Myocyte (in vitro differentiated cells): ENCODE measurements at places on chromosomes 1 and 21.

- DNase-seq = no peak
Observed at GRCh38 chr1:57839526-57839925, 415.7 kb upstream of the DAB1 start.

DNA sequence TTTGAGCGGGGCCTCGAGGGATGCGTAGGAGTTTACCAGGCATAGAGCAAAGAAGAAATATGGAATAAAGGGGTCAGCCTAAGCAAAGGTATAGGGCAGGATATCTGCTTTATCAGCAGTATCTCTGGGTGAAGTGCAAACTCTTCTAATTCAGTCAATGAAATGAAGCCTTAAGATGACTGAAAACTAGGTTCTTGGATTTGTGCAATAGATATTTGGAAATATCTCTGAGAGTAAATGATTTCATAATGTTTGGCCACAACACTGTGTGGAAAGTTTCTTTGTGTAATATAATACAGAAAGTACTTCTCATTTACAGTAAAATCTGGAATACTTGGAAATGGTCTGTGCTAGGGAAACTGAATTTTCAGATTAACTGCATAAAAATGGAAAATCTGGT is 26.1 kb downstream of the KCNJ15 start:
- DNase-seq = no peak

GRCh38 chr1:211742272-211742671 is 66.9 kb upstream of the NEK2 start:
- DNase-seq = no peak

DNA sequence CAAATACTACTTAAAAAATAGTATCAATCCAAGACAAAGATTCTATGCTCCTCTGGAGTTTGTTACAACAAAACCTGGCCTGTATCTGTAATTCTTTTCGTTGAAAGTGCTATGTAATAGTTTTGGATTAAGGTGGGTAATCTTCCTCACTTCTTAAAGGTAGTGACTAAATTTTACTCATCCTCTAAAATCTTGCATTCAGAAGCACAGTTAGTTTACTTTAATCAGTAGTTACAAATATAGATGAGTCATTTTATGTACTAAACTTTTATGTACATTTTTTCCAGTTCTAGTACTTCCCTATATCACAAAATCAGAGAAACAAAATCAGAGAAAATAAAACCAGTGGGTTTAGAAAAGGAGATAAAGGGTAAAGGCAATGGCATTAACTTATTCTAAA is 51.3 kb downstream of the ZNHIT6 start:
- DNase-seq = no peak

DNA sequence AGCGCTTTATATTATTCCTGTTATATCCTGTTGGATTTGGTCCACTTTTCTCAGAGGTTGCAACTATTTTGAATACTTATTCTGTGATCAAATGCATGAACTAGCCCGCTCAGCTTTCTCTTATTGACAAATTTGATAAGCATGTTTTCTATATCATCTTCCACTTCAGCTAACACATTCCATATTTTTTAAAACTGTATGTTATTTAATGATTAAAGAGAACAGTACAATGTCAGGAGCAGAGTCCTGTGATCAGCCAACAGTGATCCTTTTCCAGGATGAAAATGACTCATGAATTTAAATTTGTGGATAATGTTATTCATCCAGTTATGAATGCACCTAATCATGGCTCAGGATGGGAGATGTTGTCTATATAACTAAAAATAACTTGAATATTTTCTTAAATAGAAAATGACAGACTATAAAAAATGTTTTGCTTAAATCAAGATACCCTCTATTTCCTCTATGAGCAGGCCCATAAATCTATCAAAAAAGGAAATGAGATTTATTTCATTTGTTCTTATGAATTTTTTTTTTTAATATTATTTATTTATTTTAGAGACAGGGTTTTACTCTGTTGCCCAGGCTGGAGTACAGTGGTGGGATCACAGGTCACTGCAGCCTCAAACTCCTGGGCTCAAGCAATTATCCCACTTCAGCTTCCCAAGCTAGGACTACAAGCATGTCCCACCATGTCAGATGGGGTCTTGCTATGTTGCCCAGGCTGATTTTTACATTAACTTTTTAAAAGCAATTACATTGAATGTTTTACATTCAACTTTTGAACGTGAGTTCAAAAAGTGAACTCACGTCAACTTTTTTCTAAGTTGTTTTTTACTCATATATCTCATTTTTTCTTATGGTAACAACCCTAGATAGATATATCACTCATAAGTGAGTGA is 12.5 kb downstream of the BPNT1 start:
- peak; percentile 9 for DNase-seq

- DNase-seq = no peak
Observed at GRCh38 chr1:162846256-162847212, 14.4 kb downstream of the CCDC190 start.

- DNase-seq = no peak
Observed at GRCh38 chr1:88813471-88813870, 77.9 kb downstream of the GTF2B start.

DNA sequence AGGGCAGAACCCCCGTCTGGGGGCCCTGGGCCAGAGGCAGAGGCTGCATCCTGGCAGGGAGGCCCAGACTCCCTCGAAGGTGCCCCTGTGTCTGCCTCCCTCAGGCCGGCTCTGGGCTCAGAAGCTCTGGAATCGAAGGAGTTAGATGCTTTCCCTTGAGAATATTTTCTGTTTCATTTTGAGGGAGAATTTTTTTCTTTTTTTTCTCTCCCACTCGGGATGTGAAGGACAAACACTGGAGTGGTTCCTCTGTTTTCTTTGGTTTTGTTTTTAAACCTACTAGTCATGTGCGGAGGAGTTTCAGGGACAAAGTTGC is 44.7 kb downstream of the PRDM16 start:
- no peak for DNase-seq

DNA sequence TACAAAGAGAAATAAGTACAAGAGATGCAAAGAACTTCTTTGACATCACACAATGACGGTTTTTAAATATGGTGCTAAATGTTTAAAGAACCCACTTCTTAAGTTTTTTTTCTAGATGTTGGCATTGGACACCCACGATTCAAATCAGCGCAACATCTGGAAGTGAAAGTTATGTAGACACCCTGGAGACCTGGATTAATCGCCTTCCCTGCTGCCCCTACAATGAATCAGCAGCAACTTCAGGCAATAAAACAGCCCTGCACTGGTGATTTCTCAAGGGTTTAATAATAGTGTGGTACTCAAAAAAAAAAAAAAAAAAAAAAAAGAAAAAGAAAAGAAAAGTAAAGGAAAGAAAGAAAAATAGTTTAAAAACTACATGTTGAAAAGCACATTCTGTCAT is 248.3 kb downstream of the NUF2 start:
- DNase-seq = peak; percentile 3

DNA sequence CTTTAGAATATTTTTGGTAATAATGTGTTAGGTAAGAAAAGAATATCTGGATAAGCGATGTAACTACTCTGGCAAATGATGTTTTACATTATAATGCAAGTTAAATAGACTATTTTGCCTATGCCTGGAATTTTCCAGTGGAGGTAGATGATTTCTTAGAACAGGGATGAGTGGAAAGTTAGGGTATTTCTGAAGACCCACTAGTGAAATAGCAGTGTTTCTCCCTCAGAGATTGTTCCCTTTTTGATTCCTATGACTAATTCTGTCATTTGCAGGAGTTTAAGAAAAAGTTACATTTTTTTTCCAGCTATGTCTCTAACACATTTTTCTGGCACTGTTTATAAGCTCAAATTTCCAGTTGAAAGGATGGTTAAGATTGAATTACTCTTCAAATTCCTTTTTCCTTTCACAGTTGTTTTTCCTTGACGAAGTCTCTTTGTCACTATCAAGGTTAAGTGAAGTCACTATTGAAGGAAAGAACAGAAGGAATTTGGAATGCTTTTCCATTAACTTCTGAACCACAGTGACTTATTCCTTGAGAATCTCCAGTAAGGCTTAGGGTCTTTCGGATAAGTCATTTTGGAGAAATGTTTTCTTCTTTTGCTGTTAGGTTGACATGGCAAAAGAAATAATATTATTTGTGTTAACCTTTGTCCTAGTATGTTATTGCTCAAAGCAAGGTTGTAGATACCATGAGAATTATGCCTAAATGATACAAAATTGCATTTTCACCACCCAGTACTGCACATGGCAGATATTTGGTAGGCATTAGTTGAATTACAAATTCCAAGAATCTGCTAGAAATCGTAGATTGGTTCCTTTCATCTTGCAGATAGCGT is 42.9 kb upstream of the ZNF326 start:
- DNase-seq = peak; percentile 60

GRCh38 chr1:29236712-29237128 is 398 bp downstream of the PTPRU start:
- peak; percentile 38 for DNase-seq

DNA sequence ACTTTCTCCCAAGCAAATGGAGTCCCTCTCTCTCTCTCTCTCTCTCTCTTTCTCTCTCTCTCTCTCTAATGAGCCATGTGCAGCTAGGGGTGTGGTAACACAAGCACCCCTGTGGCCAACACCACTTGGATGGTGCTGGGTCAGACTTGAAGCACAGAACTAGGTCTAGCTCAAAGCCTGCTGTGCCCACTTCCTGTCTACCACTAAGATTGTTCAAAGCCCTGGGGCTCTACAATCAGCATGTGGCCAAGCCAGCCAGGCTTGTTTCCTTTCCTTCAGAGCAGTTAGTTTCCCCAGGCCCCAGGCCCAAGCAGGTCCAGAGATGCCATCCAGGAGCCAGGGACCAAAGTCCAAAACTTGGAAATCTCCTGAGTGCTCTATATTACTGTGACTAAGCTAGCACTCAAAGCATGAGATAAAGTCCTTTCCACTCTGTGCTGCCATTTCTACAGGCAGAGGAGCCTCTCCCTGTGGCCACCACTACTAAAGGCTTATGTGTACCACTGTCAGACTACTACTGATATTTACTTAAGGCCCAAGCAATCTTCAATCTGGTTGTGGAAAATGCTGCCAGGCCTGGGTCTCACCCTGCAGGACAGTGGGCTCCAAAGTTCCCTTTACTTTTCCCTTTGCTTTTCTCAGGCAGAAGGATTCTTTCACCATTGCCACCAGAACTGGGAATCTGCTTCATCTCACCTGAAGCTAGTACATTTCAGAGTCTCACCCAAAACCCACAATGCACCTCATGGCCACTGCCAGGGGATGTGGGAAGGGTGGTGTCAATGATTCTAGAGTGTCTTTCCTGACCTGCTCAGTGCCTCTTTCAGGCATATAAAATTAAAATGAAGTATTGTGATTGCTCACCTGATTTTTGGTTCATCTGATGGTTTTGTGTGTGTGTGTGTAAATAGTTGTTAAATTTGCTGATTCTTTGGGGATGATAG is 999.5 kb downstream of the NCAM2 start:
- DNase-seq = no peak

DNA sequence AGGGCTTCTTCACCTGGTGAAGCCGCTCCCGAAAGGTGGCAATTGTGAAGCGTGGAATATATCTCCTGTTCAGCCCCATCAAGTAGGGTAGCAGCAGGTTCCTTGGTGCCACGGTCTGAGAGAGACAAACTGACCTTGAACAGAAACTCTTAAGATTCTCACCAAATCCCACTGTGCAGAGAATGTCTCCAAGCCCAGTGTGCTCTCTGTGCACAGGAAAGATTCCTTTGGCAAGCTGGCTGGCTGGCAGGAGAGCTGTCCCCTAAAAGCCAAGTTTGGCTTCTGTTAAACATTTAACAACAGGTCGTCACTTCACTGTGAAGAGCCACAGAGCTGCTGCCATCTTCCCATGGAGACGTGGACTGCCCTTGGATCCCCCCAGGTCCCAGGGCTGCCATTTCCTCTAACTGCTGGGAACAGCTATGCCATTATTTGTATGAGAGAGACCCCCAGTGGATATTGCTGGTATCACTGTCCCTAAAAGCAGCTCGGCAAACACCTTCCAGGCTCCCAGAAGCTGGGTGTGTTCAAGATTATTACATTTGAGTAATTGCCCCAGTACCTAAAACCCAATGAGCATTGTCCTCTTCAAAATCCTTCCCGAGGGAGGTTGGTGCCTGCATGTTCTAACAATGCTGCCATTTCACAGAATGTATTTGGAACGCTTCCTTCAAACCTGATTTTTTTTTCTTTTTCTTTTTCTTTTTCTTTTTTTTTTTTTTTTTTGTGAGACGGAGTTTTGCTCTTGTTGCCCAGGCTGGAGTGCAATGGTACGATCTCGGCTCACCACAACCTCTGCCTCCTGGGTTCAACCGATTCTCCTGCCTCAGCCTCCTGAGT is 71.8 kb downstream of the CD58 start:
- DNase-seq = peak; percentile 83

DNA sequence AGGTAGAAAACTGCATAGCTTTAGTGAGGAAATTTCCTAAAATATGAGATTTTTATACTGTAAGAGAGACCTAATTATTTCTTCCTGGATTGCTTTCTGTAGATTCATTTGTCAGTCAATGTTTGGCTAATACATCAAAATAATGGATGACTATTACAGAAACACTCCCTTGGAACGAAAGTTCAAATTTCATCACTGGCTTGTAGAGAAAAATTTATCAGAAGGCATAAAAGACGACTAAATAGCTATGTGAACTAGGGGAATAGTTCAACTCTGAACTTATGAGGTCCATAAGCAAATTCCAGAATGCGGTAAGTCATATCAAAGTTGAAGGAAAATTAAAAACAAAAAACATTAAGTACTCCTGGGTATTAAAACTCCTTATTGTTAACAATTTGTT is 36.0 kb downstream of the WNT2B start:
- peak; percentile 10 for DNase-seq

GRCh38 chr1:19054216-19054615 is 97.7 kb upstream of the IFFO2 start:
- no peak for DNase-seq

DNA sequence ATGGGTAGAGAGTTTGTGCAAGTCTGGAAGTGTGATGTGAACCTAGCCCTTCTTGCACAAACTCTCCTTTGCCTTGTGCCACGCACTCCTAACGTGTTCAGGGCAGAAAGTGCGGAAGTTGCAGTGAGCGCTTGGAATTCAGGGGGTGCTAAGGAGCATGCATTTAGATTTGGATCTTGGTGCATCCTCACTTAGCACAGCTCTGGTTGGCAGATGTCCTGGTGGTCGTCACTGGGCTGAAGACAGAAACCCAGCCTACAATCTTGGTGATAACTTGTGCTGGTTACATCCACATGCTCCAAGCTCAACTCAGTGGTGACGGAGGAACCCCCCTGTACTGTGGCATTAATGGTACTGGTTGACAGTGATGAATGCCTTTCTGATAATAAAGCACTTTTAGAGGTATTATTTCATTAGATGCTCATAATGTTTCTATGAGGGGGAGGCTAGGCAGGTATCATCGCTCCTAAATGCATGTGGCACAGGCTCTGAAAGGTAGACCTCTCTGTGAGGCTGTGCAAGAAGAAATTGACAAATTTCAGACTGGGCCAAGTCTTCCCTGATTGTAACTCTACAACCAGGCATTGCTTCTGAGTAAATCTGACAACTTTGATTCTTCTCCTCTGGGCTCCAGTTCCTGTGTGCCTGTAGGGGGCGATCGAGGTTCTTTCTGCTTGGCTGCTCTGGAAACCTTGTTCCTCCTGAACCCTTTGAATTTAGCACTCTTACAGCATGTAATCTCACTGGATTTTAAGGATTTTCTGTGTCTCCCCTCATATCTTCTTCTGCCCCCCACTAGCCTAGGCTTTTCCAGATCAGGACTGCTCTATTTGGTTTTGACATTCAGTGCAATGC is 40.6 kb downstream of the MAPKAPK2 start:
- DNase-seq = no peak

- no peak for DNase-seq
Observed at GRCh38 chr1:162886705-162887104, 25.7 kb upstream of the CCDC190 start.

- DNase-seq = no peak
Observed at GRCh38 chr1:47215713-47216112, 16.3 kb downstream of the TAL1 start.

GRCh38 chr21:37636152-37636860 is 269.7 kb downstream of the DYRK1A start:
- DNase-seq = peak; percentile 72
